ENCODE measurements at places on chromosomes 11 and 22. TPM values are rescaled to one million over a fixed set of nuclear protein-coding genes. Genes with fewer than 3 reads are reported as not detected.

CCDC117 gene
- 17.3 TPM for total RNA-seq

SLC22A12 gene
- total RNA-seq: not detected

PGA4 gene
- total RNA-seq: 0.56 TPM

OR52N4 gene
- not detected for total RNA-seq

DBX1 gene
- not detected for total RNA-seq

RSF1 gene
- total RNA-seq: 49.9 TPM

CLDN5 gene
- 16.7 TPM for total RNA-seq

CASP4 gene
- 39.4 TPM for total RNA-seq

DNA sequence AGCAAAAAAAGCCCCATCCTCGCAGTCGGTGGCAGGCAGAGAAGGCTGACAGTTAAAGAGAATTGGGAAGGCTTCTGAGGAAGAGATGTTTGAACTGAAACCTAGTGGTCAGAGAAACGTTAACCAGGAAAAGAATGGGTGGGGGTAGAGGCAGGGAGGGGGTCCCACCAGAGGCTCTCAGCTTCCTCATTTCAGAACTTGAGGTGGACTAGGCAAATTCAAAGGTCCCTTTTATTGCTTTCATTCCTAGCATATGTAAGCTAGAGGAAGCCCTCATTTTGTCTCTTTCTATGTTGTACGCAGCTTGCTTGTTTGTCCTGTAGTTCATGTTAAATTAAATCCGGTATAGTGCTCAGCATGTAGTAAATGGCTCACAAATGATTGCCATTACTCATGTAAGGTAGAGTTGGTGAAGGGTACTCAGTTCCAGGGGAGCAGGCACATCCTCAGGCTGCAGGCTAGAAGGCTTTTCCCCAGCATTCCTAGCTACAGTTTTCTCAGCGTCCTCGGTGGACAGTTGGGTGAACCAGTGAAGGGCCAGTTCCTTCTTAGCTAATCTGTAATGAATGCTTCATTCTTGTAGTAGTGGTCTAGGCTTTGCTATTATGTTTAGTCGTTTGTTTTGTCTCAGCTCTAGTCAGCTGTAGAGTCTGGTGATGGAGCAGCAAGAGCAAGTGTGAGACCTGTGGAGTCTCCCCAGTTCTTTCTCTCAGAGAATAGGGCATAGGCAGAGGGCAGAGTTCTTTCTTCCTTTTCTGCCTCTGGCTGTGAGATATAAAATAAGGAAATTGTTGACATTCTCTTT lies 58.6 kb downstream of the UVRAG start:
- peaks cover 7% of the 10 kb centered on the region for H3K4me1 ChIP-seq
- no peaks in the 10 kb centered on the region for H3K36me3 ChIP-seq
- no peak overlapping the region for H3K27ac ChIP-seq
- H3K27me3 ChIP-seq: no peaks in the 10 kb centered on the region
- H3K4me3 ChIP-seq: no peak overlapping the region

DNA sequence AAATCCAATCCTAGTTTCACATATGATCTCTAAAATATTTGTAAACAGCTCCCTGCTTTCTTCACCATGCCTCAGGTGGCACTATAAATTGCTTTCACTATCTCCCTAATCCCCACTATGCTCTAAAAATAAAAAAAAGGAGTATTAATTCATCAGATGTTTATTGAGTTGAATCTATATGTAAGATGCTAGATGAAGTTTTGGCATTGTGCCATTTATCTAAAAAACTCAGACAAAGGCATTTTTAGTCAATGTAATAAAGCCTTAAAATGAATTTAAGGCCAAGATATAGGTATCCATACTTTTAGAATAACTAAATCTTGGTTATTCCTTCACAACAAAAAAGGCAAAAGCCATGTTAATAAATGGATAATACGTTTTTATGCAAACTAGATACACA lies 373.9 kb downstream of the ETS1 start:
- no peak overlapping the region for H3K27ac ChIP-seq
- no peak for DNase-seq
- no peaks in the 10 kb centered on the region for H3K36me3 ChIP-seq
- no peaks in the 10 kb centered on the region for H3K27me3 ChIP-seq
- H3K4me3 ChIP-seq: no peak overlapping the region
- H3K4me1 ChIP-seq: no peaks in the 10 kb centered on the region

- DNase-seq: peak; percentile 44
- no peak overlapping the region for H3K4me3 ChIP-seq
- no peaks in the 10 kb centered on the region for H3K27me3 ChIP-seq
- no peaks in the 10 kb centered on the region for H3K4me1 ChIP-seq
- no peak overlapping the region for H3K27ac ChIP-seq
Observed at GRCh38 chr22:29258407-29259252, 9.2 kb downstream of the RHBDD3 start.

GRCh38 chr22:40247976-40248375 lies 70.3 kb downstream of the TNRC6B start:
- H3K27me3 ChIP-seq: no peaks in the 10 kb centered on the region
- H3K27ac ChIP-seq: no peak overlapping the region

DNA sequence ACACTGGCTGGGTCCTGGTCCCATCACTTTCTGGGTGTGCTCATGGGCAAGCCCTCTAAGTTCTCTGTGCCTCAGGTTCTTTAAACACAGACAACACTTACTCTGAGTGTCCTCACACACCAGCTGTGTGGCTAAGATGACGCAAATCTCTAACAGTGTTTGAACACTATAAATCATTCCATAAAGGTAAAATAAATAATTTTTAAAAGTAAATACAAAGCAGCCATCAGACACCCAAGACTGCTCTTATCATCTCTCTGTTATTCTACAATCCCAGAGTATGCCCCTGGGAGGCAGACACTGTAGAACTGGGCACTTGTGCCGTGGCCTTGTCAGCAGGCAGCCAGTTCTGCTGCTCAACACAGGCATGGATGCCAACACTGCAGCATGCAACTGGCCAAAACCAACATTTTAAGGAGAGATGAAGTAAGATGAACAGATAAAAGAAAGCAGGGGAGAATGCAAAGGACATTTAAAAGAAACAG lies 56.8 kb downstream of the RPL27A start:
- H3K27ac ChIP-seq: no peak overlapping the region
- no peaks in the 10 kb centered on the region for H3K36me3 ChIP-seq
- DNase-seq: no peak

DNA sequence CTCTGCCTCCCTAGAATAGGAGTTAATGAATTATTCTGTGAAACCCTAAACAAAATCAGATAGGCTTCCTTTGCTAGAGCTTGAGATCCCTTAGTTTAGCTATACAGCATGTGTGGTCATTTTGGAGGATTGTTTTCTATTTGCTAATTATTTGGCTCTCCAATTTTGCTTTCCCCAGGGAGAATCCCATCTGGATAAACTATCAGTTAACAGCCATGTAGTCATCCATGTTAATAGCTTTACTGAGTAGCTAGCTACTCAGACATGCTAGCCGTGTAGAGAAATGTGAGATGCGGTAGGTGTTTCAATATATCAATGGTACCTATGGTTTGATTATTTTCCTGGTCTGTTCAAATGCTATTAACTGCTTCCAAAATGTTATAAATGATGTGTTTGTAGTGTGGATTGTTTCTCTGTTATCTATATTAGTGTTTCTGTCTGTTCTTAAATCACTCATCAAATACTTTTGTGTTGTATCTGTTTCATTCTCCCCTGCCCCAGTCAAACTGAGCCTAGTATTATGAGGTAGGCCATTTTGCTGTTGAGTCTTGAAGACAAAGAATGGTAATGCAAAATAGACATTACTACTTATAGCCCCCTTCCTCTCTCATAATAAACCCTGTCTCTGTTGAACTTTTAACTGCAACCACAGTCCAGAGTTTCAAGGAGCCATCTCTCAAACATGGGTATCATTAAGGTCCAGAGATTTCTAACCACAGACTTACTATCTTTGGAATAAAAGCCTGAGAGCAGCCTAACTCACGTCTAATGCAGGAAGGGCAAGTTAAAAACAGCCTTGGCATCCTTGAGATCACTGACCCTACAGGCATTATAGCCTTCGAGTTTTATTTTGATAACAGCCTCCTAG lies 56.1 kb upstream of the GRAMD1B start:
- H3K4me3 ChIP-seq: no peak overlapping the region
- no peak overlapping the region for H3K27ac ChIP-seq
- H3K4me1 ChIP-seq: peaks cover 14% of the 10 kb centered on the region
- H3K27me3 ChIP-seq: no peaks in the 10 kb centered on the region

DNA sequence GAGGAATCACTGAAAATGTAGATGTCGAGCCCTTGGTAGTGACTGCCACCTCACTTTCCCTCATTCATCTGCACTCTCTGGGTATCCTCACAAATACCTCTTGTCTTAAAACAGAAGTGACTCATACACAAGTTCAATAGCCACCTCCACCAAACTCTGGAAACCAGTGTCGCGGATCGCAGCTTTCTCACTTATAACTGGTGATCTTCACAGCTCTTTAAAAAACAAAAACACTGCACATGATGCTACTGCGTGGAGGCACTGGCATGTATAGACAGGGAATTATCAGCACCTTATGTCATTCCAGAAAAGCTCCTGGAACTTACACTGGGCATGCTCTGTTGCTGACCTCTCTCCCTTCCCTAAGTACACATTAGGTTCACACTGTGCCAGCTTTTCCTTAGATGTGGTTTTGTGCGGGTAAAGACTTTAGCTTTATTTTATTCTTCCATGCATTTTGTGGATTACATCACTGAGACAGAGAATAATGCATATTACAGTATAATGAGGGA lies 425.5 kb upstream of the CADM1 start:
- H3K36me3 ChIP-seq: no peaks in the 10 kb centered on the region
- DNase-seq: no peak
- no peak overlapping the region for H3K27ac ChIP-seq
- H3K4me1 ChIP-seq: no peaks in the 10 kb centered on the region
- H3K4me3 ChIP-seq: no peak overlapping the region
- H3K27me3 ChIP-seq: no peaks in the 10 kb centered on the region

- no peaks in the 10 kb centered on the region for H3K27me3 ChIP-seq
- peaks cover 20% of the 10 kb centered on the region for H3K4me1 ChIP-seq
Observed at GRCh38 chr11:69263736-69264052, 30.3 kb upstream of the MYEOV start.

DNA sequence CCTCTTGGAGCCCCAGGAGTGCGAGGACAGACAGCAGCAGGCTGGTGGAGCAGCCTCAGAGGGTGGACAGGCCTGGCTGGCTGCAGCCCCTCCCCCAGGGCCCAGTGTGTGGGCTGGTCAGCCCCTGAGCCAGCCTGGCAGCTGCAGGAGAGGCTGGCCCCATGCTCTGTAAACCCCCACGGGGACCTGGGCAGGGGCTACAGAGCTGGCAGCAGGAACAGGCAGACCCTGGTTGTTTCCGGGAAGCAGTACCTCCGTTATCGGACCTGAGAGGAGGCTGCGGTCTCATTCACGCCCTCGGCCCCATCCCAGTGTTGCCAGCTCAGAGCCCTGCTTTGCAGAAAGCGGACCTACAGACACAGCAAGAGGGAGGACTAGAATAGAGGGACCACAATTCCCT lies 38.5 kb upstream of the COMT start:
- H3K4me1 ChIP-seq: no peaks in the 10 kb centered on the region
- DNase-seq: no peak
- peaks cover 9% of the 10 kb centered on the region for H3K36me3 ChIP-seq

DNA sequence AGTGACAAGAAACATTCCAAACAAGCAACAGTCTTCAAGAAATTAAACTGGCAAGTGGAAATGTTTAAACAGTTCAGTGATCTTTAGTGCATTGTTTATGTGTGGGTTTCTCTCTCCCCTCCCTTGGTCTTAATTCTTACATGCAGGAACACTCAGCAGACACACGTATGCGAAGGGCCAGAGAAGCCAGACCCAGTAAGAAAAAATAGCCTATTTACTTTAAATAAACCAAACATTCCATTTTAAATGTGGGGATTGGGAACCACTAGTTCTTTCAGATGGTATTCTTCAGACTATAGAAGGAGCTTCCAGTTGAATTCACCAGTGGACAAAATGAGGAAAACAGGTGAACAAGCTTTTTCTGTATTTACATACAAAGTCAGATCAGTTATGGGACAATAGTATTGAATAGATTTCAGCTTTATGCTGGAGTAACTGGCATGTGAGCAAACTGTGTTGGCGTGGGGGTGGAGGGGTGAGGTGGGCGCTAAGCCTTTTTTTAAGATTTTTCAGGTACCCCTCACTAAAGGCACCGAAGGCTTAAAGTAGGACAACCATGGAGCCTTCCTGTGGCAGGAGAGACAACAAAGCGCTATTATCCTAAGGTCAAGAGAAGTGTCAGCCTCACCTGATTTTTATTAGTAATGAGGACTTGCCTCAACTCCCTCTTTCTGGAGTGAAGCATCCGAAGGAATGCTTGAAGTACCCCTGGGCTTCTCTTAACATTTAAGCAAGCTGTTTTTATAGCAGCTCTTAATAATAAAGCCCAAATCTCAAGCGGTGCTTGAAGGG lies 6.0 kb downstream of the MALAT1 start:
- no peaks in the 10 kb centered on the region for H3K4me1 ChIP-seq
- peaks cover 71% of the 10 kb centered on the region for H3K36me3 ChIP-seq
- H3K27me3 ChIP-seq: no peaks in the 10 kb centered on the region

GRCh38 chr11:77250881-77251640 lies 50.4 kb downstream of the GDPD4 start:
- H3K36me3 ChIP-seq: no peaks in the 10 kb centered on the region
- no peaks in the 10 kb centered on the region for H3K27me3 ChIP-seq
- H3K4me3 ChIP-seq: no peak overlapping the region
- no peak overlapping the region for H3K27ac ChIP-seq
- no peaks in the 10 kb centered on the region for H3K4me1 ChIP-seq
- DNase-seq: no peak

- peak overlapping the region; percentile 70 for H3K27ac ChIP-seq
- DNase-seq: no peak
Observed at GRCh38 chr22:35882211-35883030, 146.2 kb downstream of the RBFOX2 start.

GRCh38 chr11:19957294-19957943 lies 202.9 kb downstream of the DBX1 start:
- no peak overlapping the region for H3K4me3 ChIP-seq
- H3K27me3 ChIP-seq: no peaks in the 10 kb centered on the region
- no peak for DNase-seq
- H3K36me3 ChIP-seq: no peaks in the 10 kb centered on the region

DNA sequence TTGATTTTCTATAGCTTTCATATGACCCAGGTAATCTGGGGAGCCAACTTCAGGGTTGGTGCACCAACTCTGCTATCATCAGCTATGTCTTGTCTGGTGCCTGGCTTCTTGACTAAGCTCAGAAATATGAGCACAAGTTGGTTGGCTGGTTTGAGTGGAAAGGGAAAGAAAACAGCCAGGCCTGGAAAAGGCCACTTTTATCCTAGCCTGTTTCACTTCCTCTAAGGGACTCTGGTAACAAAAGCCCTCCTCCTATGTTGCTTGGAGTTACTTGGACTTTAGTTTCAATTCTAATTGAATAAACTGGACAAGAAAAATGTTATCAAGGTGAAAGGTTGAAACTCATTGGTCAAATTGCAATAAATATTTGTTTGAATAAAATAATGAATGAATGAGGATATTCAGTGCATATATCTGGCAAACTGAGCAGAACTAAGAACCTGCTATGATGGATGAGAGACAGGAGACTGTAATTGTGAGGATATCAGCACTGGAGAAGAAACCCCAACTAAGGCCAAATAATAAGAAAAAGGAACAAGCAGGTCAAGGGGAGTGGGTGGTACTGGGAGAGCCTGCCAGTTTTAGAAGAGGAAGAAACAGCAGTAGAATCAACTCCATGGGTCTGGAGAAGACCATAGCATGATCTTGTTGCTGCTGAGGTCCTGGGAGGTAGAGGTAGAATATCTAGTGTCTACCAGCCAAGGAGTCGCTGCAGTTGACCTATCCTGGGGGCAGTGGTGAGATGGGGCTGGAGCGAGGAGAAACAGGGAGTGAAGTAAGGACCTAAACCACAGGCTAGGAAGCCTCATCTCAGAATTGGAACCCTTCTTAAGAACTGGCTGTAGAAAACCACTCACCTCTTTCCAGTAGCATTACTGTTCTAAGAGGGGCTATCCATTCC lies 8.2 kb downstream of the ROBO4 start:
- no peaks in the 10 kb centered on the region for H3K27me3 ChIP-seq
- peaks cover 54% of the 10 kb centered on the region for H3K4me1 ChIP-seq
- H3K36me3 ChIP-seq: peaks cover 5% of the 10 kb centered on the region
- no peak overlapping the region for H3K4me3 ChIP-seq
- peak; percentile 56 for DNase-seq
